H9 (cell line): ENCODE measurements at places on chromosomes 3 and 15.

DNA sequence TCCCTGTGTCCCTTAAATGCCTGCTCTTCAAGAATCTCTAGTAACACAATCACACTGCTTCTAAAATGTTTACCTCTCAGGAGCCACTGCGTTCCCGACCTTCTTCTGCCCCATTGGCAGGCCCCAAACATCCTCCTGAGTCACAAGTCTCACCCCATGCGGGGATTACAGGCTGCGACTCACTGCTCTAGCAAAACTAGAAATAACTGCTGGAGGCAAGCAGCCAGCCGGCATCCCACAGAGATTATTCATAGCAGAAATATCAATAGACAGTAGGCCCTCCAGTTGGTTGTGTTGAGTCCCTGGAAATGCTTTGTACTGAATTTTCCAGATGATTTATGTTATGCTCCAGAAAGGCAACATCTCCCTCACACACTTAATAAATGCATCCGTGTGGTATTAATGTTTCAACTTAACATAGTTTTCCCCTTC, 64.8 kb downstream of the RFTN1 start:
- DNase-seq: peak; percentile 46

GRCh38 chr15:60591496-60592370, 112.8 kb upstream of the ICE2 start:
- DNase-seq: peak; percentile 61

DNA sequence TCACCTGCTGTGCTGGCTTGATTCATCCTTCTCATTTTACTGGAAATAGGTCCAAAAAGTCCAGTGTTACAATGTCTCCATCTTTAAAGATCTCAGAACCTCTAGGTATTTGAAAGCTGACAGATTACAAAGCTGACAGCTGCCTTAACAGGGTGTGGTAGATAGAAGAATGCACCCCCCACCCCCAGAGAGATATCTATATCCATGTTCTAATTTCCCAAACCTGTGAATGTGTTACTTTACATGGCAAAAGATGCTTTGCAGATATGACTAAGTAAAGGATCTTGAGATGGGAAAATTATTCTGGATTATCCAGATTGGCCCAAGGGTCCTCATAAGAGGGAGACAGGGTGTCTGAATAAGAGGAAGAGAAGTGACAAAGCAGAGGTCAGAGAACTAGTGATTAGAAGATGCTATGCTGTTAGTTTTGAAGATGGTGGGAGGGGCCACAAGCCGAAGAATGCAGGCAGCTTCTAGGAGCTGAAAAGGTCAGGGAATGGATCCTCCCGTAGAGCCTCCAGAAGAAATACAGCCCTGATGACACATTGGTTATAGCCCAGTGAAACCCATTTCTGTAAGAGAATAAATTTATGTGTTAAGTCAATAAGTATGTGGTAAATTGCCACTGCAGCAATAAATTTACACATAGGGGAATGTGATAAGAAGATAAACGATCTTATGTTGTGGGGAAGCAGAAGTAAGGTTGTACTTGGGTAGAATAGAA, 21.5 kb upstream of the FSTL1 start:
- no peak for DNase-seq

GRCh38 chr3:193947596-193947995, 188.4 kb upstream of the HES1 start:
- DNase-seq: no peak

DNA sequence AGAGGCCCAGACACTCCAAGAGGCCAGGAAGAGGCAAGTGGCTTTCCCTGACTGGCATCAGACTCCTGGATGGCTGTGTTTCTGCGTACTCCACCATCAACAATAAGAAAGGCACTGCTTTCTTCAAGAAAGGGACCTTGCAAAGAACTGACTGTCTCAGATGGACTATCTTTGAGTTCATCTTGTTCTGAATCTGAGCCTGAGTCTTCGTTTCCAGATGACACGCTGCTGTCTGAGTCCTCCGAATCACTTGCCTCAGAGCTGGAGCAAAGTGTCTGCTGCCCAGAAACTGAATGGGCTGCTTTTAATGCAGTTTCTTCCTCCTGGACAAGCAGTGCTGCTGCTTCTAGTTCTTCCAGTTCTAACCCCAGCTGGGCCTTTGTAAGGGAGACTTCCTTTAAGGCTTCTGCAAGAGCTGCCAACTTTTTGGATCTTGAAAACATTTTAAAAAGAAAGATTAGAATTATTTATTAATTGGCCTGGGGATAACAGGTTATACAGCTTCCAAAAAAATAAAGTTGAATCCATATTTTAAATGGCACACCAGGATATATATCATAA, 97.8 kb downstream of the SHQ1 start:
- no peak for DNase-seq

- DNase-seq: no peak
Measured at GRCh38 chr3:124615896-124616543, 114.2 kb upstream of the UMPS start.

- DNase-seq: no peak
Measured at GRCh38 chr3:71690341-71690841, 34.8 kb downstream of the EIF4E3 start.

DNA sequence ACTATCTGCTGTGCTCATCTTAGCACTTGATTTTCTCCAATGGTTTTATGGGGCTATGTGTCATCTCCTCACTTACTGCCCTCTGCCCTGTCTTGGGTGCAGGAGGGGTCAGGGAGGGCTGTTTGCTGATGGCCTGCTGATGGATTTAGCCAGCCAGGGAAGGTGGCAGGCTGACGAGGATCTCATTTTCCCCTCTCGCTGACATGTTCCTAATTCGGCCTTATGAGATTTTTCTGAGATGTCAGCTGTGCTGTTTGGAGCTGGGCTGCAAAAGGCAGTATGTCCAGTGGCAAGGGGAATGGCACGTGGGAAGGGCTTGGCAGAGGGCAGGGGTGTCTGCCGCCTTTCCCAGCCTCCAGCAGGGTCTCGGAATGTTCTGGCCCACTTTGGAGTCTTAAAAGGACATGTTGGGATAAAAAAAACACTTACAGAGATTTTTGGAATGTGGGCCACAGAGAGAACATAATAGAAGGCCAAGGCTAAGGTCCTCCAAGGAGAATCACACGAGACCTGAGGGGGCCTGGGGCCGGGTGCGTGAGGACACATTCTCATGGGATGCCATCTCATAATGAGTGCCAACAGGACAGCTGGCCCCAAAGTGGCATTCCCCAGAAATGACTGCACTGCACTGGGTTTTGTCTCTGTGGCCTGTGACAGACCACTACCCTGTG, 303.8 kb downstream of the TLE3 start:
- peak; percentile 10 for DNase-seq

DNA sequence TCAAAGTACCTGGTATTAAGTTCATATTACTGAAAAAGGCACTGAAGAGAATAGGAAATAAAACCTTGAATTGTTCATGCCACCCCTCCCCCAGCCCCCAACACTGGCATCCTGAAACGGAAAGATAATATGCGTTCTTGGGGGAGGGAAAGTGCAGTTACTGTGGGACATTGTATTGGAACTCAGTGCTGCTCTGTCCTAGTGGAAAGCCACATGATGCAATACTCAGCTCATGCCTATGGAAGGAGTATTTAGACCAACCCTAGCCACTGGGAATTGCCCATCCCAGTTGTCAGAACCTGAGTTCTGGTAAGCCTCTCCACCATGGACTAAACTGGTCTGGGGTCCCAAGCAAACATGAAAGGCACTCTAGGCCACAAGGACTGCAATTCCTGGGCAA, 680.8 kb upstream of the BCHE start:
- no peak for DNase-seq

DNA sequence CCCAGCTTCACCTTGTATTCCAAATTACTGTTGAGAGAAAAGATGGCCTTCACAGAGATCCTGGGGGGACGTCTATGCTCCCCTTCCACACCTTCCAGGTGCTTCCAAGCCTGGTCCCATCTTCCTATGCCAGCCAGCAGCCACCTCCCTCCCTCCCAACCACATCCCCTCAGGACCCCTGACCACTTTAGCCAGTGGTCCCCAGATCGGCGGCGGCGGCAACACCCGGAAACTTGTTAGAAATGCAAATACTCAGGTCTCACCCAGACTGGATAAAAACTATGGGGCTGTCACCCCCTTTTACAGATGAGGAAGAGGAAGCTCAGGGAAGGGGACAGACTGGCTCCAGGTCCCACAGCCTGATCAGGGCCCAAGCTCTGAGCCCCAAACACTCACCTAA, 38.0 kb upstream of the PRSS50 start:
- no peak for DNase-seq

- DNase-seq: no peak
Measured at GRCh38 chr3:133161656-133162055, 123.5 kb downstream of the TMEM108 start.

DNA sequence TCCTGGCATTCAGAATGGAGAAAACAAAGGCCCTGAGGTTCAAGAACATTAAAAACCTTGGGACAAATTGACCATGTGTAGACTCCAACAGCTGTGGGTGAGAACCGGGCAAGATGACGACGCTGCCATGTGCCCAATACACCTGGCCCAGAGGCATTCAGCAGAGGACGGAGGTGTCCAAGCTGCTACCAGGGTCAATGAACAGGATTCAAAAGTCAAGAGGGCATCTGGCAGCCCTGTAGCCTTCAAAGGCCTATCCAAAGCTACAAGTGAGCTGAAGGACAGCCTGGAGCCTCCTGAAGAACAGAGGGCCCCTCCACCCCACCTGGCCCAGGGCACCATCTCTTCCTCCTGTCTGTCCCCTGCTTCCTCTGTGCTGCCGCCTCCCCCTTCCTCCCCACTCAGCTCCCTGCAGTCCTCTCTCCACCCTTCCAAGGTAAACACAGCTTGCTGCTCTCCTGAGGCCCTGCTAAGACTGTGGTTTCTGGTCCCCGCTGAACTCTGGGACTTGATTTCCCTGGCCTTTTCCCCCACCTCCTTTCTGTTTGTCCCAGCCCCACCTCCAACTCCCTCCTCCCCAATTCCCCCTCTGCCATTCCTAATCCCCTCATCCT, 57.5 kb downstream of the HMCES start:
- no peak for DNase-seq

- no peak for DNase-seq
Measured at GRCh38 chr15:69763831-69764230, 311.2 kb downstream of the RPLP1 start.

GRCh38 chr3:161403251-161403650, 31.9 kb upstream of the SPTSSB start:
- no peak for DNase-seq

GRCh38 chr3:45607790-45608189, 13.2 kb downstream of the LIMD1 start:
- no peak for DNase-seq

DNA sequence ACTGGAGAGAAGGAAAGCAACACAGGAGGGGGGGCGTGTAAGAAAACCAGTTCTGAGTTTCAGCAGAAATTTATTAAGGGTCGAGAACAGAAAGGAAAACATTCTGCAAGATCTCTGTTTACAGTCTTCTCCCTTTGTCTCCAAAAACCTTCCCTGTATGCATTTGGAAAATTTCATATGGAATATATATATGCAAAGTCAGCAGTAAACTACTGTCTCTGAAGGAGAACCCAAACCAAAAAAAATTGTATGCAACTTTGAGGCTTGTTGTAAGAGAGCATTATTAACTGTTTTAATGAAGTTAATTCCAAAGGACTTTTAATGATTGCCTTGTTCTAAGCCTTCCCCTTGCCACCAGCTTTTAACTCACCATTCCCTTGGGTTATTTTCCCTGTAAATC, 238.2 kb upstream of the GPR149 start:
- no peak for DNase-seq

DNA sequence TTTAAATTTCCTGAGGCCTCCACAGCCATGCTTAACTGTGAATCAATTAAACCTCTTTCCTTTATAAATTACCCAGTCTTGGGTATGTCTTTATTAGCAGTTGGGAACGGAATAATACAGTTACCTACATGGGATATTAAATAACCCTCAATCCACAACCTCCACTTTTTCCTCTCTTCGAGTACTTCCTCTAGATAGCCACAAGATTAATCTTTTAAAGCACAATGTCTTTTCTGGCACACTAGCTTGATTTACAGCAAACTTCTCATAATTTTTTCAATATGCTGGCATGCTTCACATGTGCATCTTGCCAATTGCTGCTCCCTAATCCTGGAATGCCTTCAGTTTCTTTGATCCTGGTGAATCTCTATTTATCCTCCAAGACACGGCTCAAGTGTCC, 92.2 kb downstream of the P2RY1 start:
- DNase-seq: no peak

GRCh38 chr3:30342318-30343060, 263.9 kb upstream of the TGFBR2 start:
- DNase-seq: no peak

- DNase-seq: no peak
Measured at GRCh38 chr15:68572921-68573320, 5.9 kb upstream of the CORO2B start.

- DNase-seq: no peak
Measured at GRCh38 chr15:73959012-73959581, 32.8 kb downstream of the LOXL1 start.

- DNase-seq: no peak
Measured at GRCh38 chr15:34789326-34789725, 6.0 kb downstream of the ACTC1 start.

DNA sequence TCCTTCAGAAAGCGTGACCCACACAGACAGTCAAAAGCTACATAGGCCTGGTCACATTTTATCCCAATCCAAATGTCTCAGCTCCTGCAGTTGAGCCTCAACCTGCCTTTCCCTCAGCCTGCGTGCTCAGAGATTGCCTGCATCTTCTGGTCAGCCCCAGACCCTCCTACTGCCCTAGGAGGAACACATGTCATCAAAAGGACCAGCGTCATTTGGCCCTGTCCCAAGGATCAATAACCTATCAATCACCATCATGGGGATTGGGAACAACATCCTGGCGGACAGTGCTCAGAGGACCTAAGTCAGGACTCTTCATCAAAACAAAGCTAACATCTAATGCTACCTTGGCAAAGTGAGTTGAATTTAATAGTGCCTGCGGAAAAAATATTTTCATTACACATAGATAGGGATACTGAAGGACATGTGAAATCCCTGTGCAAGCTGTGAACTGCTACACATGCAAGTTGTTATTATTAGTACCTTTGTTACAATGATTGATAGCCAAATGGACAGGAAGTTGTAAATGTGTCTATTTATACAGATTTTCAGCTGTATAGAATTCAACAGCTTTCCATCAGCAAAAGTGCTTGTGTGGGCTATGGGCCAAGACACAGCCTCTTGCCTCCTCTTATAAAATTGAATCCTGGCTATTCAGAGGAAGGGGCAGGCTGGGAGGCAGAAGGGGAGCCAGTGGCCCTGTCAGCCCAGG, 47.7 kb downstream of the UMPS start:
- DNase-seq: no peak

DNA sequence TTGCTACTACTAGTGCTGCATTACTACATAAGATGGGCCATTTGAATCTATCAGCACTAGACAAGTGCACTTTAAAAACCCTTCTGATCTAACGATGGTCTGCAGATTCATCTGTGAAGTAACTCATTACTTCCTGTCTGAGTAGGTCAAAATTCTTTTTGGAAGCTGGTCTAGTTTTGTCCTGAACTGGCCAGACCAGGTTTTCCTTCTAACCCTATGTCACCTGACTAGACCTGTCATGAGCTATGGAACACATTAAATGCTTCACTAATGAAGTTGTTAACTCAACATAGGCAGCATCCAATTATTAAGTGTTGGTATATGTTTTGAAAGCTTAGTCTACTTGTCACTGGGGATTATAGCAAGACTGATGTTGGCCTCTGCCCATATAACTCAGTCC, 10.1 kb upstream of the RBM5 start:
- no peak for DNase-seq

- no peak for DNase-seq
Measured at GRCh38 chr3:127368186-127369032, 80.6 kb upstream of the PRR20G start.

GRCh38 chr15:79329171-79329611, 18.3 kb downstream of the TMED3 start:
- no peak for DNase-seq

- no peak for DNase-seq
Measured at GRCh38 chr3:17195192-17195611, 310.4 kb downstream of the PLCL2 start.

GRCh38 chr15:40960925-40961324, 7.7 kb downstream of the CHAC1 start:
- DNase-seq: no peak
